ENCODE measurements at places on chromosomes 11 and 22.

GRCh38 chr11:115522302-115522701 is 18.1 kb upstream of the CADM1 start:
- DNase-seq, result no peak

DNA sequence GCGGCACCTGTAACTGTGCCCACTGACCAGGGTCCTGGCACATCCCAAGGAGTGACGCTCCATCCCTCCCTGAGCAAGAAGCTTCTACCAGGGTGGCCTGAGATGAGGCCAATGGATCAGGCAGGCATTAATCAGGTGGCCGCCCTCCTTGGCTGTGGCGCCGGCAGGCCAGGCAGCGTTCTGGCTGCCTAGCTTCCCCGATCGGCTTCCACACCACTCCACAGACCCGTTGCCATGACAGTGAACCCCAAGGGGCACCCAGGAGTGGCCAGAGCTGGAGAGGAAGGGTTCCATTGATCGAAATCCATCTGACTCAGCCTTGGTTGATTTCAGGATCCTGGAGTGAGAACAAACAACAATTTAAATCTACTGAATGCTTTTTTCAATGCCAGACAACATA is 20.5 kb downstream of the LRRC55 start:
- DNase-seq, result no peak

GRCh38 chr11:18498039-18498438 is 28.7 kb downstream of the TSG101 start:
- DNase-seq, result no peak

DNA sequence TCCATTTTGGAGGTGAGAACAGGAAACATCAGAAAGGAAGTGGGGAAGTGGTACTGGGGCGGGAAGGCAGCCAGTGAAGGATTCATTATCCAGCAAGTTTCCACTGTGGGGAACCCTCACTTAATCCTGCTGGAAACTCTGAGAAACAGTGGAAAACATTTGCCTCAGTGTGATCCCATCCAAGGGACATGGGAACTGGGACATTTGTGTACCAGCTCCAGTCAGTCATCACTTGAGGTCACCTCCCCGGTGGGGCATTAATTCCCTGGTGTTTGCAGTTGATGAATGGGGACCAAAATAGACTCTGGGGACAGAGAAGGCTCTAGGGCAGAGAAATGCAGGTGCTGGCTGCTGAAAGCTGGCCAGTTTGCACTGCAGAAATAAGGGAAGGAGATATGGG is 599.9 kb downstream of the BUD13 start:
- DNase-seq, result no peak

GRCh38 chr22:25903294-25903693 is 161.3 kb downstream of the MYO18B start:
- DNase-seq, result no peak

DNA sequence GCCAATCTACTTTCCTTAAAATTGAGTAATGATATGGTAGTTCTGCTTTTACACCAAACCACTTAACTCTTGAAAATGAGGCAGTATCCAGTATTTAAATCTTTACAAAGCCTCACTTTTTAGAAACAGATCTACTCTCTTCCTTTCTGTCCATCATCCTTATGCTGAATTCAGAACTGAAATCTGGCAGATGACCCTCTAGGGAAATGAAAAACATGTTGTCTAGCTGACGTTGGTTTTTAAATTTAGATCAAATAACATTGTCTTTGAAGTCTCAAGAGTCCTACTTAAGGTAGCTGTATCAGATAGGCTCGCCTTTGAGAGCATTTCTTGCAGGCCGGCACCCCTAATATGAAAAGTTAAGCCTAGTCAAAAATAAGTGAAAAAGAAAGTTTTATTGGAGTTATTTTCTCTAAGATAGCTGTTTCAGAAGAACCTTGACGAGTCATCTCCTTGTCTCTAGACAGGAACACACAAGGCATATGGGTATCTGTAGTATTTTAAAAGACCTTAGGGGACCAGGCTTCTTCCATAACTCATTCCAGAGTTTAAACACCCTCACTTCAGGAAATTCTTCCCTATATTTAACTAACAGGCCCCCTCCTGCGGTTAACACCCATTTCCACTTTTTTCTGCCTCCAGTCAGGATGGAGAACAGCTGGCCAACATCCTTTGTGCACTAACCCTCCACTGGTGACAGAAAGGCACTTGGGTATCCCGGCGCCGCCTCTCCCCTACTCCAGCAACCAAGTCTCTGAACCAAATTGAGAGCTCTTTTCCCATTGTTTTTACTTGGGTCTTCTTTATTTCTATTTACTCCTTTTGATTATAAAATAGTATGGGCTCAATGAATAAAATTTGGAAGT is 81.2 kb downstream of the WNT11 start:
- no peak for DNase-seq

GRCh38 chr22:29190051-29190450 is 15.6 kb upstream of the EMID1 start:
- no peak for DNase-seq

DNA sequence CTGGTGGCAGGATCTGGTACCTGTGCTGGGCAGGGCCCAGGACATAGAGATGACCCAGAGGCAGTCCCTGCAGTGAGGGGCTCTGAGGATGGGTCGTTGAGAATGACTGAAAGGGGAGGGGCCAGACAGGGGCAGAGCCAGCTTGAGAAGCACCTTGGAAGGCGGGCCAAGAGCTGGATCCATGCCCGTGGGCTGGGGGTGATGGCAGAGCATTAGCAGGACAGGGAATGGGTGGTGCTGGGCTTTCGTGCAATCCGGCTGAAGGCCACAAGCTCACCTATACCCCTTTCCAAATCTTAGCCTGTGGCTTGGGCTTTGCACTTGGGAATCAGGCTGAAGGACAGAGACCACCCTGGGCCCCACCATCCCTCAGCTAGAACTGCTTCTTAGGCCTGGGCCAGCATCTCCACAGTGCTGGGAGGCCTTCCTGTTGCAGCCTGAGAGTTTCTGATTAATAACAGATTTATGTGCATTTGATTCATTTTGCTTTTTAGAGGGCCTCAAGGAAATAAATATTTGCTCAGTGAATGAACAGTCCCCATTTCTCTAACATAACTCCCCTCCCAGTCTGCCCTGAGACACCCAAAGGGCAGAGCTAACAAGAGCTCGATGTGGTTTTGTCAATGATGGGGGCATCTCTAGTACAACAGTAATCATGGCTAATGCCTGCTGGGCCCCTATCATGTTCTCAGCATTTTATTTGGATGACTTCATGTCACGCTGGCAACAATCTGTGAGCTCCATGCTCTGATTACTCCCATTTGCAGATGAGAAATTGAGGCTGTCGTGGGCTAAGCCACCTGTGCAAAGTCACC is 39.3 kb downstream of the RIBC2 start:
- no peak for DNase-seq
